Suppressor macrophage treated with lipopolysaccharide for 4 hours (primary cell): ENCODE measurements at places on chromosomes 1 and 21.

DNA sequence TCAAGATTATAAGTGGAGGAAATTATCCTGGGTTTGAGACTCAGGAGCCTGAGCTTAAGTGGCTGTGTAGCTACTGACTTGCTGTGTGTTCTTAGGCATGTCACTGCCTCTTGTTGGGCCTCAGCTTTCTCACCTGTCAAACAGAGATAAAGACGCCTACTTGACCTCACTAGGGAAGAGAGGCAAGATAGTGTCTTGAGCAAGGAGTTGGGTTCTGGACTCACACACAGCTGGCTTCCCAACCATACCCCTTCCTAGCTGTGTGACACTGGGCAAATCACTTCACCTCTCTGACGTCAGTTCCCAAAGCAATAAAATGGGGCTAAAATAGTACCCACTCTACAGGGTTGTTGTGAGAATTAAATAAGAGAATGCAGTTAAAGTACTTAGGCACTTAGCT, 11.6 kb upstream of the EPB41 start:
- no peak for DNase-seq

GRCh38 chr1:109712321-109712864, 342 bp downstream of the GSTM5 start:
- no peak for DNase-seq

DNA sequence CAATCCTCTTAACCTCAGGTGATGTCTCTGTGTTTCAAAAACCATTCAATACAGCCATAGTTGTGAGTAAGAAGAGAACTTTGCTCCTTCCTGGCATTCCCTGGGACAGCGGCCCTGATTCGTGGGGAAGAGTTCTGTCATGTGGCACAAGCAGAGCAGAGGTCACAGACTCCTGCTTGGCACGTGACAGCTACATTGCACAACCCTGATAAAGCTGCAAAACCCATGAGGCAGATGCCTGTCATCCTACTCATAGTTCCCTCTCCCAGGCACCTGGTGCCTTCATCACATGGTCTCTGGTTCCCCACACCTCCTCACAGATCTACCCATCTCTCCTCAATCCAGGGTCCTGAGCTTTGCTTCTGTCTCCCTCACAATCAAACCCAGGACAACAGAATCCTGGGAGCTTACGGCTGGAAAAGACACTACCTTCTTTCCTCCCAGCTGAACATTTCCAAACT, 70.8 kb downstream of the PLPP3 start:
- DNase-seq, result peak; percentile 67

- no peak for DNase-seq
Observed at GRCh38 chr1:17258116-17258757, 9.3 kb downstream of the PADI3 start.

- DNase-seq, result no peak
Observed at GRCh38 chr1:225354906-225355305, 72.9 kb downstream of the LBR start.

- peak; percentile 76 for DNase-seq
Observed at GRCh38 chr1:223556414-223557129, 108.9 kb downstream of the CAPN8 start.

DNA sequence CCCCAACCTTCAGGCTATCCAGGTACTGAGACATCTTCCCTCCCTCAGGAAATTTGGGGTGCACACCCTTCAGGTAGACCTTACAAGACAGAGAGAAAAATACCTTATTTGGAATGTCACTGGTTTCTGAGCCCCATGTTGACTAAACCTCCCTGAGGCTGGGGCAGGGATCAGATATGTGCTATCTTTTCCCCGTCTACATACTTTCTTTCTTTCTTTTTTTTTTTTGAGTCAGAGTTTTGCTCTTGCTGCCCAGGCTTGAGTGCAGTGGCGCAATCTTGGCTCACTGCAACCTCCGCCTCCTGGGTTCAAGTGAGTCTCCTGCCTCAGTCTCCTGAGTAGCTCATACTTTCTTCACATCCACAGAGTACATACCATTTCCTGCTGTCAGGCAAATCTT, 1.6 kb downstream of the CYB5R1 start:
- DNase-seq, result no peak

DNA sequence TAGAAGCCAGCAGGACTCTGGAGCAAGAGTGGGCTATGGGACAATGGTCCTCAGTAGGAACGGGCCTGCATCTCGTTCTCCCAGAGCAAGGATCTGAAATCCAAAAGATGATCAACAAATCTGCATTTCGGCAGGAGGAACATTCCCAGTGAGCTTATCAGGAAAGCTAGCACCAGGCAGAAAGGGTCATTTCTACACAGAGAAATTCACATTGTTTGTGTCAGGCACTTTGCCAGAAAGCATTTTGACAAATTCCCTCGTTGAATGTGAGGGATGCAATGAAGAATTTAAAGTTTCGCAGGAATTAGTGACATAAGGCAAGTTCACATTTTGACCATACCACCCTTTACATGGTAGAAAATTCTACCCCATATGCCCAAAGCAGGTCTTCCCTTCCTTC, 31.6 kb upstream of the ETS2 start:
- no peak for DNase-seq

- no peak for DNase-seq
Observed at GRCh38 chr1:86695400-86695799, 9.0 kb upstream of the SH3GLB1 start.

- DNase-seq, result no peak
Observed at GRCh38 chr1:208264469-208265121, 20.4 kb upstream of the PLXNA2 start.

- DNase-seq, result no peak
Observed at GRCh38 chr21:36754241-36754898, 55.5 kb downstream of the SIM2 start.

GRCh38 chr21:38818325-38818723, 12.6 kb downstream of the ETS2 start:
- no peak for DNase-seq

DNA sequence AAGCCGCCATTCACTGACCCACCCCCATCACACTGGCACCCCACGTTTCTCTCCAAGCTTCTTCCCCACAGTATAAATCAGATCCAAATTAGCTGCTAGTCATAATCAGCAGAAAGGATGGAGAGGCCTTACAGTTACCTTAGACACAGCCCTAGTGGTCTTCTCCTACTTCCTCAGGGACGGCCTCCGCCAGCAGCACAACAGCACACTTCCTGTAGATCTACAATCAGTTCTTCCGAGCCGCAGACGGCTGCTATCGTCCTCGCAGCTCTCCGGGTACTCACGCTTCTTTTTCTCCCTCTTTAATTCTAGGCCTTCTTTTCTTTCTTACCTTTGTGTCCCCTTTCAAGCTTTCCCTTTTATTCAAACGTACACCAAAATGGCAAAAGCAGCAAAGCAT, 313.5 kb downstream of the SMYD3 start:
- no peak for DNase-seq

- no peak for DNase-seq
Observed at GRCh38 chr1:3691421-3692204, 39.3 kb downstream of the TP73 start.

GRCh38 chr1:157382351-157382750, 170.0 kb downstream of the FCRL5 start:
- DNase-seq, result no peak

- no peak for DNase-seq
Observed at GRCh38 chr1:147620543-147620942, 49.8 kb downstream of the ACP6 start.

GRCh38 chr1:90318431-90318830, 323.5 kb downstream of the ZNF326 start:
- DNase-seq, result no peak

- DNase-seq, result no peak
Observed at GRCh38 chr1:171206978-171207355, 21.9 kb downstream of the FMO2 start.

- no peak for DNase-seq
Observed at GRCh38 chr1:111725192-111725591, 14.0 kb downstream of the INKA2 start.

GRCh38 chr1:54290506-54291184, 90.7 kb downstream of the MRPL37 start:
- DNase-seq, result peak; percentile 11

DNA sequence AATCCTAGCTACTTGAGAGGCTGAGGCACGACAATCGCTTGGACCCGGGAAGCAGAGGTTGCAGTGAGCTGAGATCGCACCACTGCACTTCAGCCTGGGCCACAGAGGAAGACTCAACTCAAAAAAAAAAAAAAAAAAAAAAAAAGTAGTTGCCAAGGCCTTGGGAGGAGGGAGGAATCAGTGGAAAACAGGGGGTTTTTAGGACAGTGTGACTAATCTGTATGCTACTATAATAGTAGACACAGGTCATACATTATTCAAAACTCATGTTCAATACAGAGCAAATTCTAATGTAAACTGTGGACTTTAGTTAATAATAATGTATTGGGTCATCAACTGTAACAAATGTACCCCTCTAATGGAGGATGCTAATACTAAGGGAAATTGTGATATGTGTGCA, 51.7 kb upstream of the CTPS1 start:
- peak; percentile 36 for DNase-seq

DNA sequence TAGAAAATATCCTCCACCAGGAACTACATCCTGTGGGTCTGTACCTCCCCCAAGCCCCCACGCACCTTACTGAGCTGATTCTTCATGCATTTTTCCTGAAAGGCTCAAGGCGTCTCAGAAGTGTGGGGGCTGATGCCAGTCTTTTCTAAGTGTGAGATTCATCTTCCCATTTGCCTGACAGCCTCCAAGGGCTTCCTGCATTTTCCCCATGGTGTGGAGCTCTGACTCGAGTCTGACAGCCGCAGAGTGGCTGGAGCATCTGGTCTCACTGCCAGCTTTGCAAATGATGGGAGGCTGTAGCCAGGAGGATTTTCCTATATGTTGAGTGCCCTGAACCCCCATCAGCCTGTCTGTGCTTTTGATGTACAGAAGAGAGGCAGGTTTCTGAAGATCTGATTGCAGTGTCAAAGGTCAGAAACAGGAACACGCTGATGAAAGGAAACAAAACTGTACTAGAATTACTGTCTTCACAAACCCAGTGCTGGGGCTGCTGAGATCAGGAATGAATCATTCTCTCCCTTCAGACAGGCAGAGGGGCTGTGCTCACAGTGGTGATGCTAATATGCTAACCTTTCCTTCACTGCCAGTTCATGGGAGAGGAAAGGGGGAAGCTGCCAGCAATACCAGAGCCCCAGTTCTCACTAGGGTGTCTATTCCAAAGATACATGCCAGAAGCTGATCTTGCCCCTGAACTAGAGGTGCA, 201.5 kb upstream of the C1orf174 start:
- DNase-seq, result no peak

GRCh38 chr1:106393046-106393445, 663.4 kb upstream of the PRMT6 start:
- DNase-seq, result no peak

DNA sequence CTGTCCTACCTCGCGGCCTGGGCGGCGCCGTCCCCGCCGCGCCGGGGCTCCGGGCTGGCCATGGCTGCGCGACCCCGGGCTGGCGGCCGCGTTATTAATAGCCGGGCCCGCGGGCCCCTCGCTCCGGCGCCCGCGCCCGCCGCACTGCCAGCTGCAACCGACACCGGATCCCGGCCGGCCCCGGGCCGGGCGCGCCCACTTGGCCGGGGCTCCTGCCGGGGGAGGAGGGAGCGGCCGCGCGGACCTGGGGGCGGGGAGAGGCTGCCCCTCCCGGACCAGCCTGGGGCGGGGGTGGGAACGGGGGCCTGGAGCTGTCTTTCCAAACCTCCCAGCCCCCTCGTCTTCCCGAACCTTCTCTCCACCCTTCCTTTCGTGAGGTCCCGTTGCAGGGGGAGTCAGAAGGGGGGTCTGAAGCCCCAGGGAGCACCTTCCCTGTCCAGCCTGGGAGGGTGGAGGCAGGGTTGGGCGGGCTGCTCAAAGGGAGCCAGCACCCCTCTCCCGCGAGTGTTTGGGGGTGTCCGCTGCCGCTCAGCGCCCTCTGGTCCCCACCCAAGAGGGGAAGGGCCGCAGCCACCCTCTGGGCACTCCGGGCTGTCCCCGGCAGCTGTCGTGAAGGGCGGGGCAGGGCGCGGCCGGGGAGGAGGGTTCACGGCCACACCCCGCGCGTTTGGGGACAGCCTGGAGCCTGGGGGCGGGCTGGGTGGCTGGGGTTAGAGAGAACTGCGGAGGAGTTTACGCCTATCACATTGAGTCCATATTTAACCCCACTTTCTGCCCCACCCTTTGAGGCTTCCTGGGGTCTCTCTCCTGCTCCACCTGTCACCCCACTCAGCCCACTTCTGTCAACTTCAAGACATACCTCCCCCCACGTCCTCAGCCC, at the start of gene SYNC:
SYNC (minus strand) TSS at position 172 of the 880 bp plus-strand sequence; CDS start at position 62, 110 bp downstream.
- peak; percentile 35 for DNase-seq

- DNase-seq, result no peak
Observed at GRCh38 chr21:42581993-42582786, 68.5 kb downstream of the SLC37A1 start.

- DNase-seq, result no peak
Observed at GRCh38 chr21:41923186-41923585, 30.6 kb downstream of the C2CD2 start.

DNA sequence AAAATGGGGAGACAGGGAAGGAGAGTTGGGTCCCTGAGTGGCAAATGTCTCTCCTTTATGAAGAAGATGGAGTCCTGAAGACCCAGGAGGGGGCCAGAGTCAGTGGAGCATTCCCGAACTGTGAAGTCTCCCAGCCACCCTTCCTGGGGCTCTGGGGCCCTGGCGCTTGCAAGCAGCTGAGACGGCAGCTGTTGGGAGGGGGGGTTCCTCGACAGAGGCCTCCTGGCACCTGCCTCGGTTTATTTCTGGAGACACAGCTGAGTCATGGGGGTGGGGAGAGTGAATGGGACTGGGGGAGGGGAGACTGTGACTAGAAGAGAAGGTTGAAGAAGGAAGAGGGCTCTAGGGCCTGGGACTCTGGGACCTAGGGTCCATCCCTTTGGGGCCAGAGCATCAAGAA, 14.0 kb downstream of the NES start:
- DNase-seq, result no peak

DNA sequence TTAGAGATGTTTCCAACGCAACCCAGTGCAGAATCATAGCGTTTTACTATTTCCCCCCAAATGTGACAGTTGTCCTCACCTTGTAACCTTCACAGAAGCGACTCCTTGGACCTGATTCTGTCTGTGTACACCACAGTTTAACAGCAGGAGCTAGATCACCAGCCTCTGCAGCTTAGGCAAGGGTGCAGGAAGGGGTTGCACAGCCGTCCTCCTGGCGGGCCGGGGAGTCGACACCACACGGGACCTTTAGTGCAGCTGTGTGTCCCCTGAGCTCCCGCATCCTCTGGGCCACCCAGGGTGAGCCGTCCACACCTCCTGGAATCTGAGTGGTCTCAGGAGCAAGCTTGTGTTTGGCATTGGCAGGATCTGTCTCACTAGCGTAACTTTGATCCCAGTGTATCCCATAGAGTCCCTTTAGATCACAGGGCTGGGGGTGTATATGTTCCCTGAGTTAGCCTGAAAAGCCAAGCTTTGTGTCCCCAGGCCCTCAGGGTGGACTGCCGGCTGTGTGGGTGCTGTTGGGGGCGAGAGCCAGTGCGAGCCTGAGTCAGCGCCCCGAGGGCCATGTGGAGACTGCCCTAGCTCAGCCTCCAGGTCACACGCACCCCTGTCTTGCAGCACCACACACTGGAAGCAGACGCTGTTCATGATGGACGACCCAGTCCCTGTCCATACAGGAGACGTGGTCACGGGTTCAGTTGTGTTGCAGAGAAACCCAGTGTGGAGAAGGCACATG, 27.5 kb downstream of the PRMT2 start:
- no peak for DNase-seq

GRCh38 chr1:58476179-58476578, 70.3 kb downstream of the OMA1 start:
- DNase-seq, result no peak
